GM13977 (cell line): ENCODE measurements at places on chromosomes 16 and 17.
A peak's percentile ranks its signal among the peaks of the same experiment; 100 is the strongest.

DNA sequence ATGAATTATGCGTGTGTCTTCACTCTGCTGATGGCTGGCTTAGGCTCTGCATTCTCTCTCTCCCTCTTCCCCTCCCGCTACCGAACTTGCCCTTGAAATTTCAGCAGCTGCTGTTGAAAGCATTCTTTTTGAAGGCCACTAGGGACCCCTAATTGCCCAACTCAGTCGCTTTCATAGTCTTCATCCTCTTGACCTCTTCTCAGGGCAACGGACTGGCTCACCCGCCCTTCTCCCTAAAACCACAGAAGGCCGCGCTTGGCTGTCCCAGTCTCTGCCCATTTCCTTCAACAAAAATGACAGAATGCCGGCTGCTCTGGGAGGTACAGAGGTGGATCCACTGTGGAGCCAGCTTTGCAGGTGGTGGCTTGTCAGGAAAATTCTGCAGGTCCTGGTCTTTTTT lies 21.0 kb upstream of the FMNL1 start:
- no peak for DNase-seq

GRCh38 chr17:59329176-59330052 lies 2.0 kb upstream of the YPEL2 start:
- DNase-seq = peak; percentile 71

DNA sequence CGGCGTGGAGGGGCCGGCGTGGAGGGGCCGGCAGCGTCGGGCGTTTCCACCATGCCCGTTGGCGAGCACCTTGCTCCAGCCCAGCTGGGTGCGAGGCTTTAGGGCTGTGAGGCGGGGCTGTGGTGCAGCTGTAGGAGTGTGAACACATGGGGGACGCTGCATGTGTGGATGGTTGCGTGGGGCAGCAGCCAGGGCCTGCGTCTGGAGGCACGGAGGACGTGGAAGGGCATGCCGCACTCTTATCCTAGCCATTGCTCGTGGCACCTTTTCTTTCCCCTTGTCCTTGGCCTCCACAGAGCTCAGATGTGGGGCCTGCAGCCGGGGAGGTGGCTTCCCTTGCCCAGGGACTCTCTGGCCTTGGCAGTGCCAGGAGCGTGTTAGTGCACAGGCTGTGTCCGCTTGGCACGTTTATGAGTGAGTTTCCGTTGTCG lies 47.8 kb downstream of the PDPK1 start:
- no peak for DNase-seq

DNA sequence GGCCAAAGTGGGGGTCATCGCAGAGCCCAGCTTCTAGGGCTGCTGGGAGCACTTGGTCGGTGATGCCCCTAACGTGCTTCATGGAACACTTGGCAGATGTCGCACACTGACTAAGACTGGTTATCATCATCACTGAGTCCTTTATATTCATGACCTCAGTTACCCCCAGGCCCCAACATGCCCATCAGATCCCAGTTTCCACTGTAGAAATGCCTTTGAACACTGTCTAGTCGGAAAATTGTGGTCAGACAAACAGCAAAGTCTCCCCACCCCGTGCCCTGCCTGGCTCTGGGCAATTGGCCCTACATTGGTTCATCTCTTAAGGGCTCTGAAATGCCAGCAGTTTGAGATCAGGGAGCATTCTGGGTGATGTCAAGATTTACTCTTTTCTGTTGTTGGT lies 51.3 kb downstream of the NKD1 start:
- DNase-seq = no peak

DNA sequence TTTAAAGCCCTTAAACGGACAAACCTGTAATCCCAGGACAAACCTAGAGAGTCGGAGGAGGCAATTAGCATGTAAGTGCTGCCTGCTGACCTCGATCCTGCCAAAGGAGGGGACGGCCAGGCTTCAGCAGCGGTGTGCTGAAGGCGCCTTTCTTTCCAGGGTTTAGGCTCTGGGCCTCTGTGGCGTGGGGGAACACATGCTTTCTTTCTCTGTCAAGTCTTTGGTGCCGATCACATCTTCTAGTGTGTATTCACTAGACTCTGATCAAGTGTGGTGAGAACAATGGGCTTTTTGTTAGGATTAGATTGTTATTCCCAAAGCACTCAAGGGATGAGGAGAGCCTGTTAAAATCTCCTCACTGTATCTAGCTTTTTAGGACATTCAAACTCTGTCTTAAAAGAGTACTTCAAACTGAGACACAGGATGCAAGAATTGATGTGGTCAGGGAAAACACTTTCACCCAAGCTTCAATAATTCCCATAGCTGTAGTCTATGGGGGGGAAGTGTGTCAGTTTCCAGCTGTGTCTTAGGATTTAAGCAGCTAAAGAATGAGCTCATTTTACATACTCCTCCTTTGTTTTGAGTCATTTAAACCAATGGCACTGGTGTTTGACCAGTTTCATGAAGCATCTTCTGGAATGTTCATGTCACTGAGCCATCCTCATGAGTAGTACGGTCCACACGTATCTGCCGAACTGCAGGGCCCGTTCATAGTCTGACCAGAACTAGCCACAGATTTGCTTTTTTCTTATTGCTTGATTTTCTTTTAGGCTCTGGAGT lies 51.2 kb downstream of the RPA1 start:
- DNase-seq = no peak

- DNase-seq = no peak
Observed at GRCh38 chr17:82056729-82057621, 5.3 kb downstream of the GPS1 start.

- DNase-seq = peak; percentile 90
Observed at GRCh38 chr16:30902029-30902972, 5.9 kb downstream of the CTF1 start.

DNA sequence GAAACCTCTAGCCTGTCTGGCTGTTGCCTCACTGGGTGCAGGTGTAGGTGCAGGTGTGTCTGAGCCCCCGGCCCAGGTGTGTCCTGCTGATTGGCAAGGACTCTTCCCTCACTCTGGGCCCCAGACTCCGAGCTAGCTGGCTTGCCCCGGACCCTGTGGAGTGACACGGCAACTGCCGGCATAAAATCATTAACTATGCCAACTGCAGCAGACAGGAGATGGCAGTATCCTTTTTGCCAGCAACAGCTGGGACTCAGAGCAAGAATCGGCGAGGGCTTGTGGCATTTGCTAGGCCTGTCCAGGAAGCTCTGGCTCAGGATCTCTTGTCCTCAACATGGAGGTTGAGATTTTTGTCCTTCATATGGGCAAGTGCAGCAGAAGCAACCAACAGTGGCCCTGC lies 20.8 kb downstream of the CIAPIN1 start:
- DNase-seq = no peak

DNA sequence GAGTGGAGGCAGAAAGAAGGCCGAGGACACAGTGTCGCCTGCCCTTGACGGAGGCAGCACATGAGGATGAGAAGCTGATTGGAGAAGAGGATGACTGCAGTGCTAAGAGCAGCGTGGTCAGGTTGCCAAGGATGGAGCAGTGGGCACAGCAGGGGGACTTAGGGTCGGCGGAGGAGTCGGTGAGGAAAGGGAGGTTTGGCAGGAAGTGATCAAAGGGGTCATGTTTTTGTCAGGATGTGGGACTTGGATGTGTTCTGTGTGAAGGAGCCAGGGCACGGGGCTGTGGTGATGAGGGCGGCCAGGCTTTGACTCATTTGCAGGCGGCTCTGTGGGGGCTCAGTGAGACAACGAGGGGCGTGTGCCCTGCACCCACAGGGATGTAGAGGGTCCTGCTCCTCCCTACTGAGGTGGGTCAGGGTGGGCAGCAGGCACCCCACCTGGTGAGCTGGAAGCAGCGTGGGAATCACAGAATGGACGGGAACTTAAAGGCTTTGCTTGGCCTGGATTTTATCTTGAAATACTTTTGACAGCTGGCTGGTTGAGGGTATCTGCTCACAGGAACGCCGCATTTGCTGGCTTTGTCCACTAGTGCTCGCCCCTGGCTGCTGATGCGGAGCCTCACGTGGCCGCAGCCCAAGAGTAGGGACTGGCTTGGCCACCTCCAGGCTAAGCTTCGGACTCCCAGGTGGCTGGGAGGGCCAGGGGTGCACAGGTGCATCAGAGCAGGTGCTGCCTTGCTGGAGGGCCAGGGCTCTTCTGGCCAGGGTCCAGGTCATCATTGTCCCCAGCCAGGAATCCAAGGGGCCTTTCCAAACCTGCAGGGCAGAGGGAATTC lies 6.0 kb downstream of the MPG start:
- no peak for DNase-seq
